ENCODE measurements at places on chromosomes 5 and 9. TPM values are rescaled to one million over a fixed set of nuclear protein-coding genes. Genes with fewer than 3 reads are reported as not detected.

IL3 gene
- not detected for polyA plus RNA-seq

CDH10 gene
- polyA plus RNA-seq, result not detected

PCDHGA11 gene
- 0.18 TPM for polyA plus RNA-seq

PPP3R2 gene
- polyA plus RNA-seq, result not detected

GPR21 gene
- polyA plus RNA-seq, result 0.43 TPM

CMYA5 gene
- polyA plus RNA-seq, result 0.13 TPM

ZNF462 gene
- 0.70 TPM for polyA plus RNA-seq

TMOD1 gene
- 4.0 TPM for polyA plus RNA-seq

TLE1 gene
- polyA plus RNA-seq, result 53.6 TPM

ENTREP1 gene
- polyA plus RNA-seq, result 0.61 TPM

SEMA5A gene
- 2.3 TPM for polyA plus RNA-seq

ZNF169 gene
- polyA plus RNA-seq, result 2.3 TPM

PCDHA6 gene
- 0.06 TPM for polyA plus RNA-seq

IFNK gene
- not detected for polyA plus RNA-seq

LNPEP gene
- 9.7 TPM for polyA plus RNA-seq

CD14 gene
- 48.9 TPM for polyA plus RNA-seq

CCDC192 gene
- not detected for polyA plus RNA-seq

ARL14EPL gene
- polyA plus RNA-seq, result 0.09 TPM

ADAMTS6 gene
- 1.1 TPM for polyA plus RNA-seq

TRMT10B gene
- 6.4 TPM for polyA plus RNA-seq

SLC6A7 gene
- 0.10 TPM for polyA plus RNA-seq

OR1Q1 gene
- polyA plus RNA-seq, result not detected

IL9 gene
- not detected for polyA plus RNA-seq

IFNA2 gene
- polyA plus RNA-seq, result not detected

All from spleen (tissue), 13 donors.